ENCODE measurements at places on chromosomes 5 and 9.

DNA sequence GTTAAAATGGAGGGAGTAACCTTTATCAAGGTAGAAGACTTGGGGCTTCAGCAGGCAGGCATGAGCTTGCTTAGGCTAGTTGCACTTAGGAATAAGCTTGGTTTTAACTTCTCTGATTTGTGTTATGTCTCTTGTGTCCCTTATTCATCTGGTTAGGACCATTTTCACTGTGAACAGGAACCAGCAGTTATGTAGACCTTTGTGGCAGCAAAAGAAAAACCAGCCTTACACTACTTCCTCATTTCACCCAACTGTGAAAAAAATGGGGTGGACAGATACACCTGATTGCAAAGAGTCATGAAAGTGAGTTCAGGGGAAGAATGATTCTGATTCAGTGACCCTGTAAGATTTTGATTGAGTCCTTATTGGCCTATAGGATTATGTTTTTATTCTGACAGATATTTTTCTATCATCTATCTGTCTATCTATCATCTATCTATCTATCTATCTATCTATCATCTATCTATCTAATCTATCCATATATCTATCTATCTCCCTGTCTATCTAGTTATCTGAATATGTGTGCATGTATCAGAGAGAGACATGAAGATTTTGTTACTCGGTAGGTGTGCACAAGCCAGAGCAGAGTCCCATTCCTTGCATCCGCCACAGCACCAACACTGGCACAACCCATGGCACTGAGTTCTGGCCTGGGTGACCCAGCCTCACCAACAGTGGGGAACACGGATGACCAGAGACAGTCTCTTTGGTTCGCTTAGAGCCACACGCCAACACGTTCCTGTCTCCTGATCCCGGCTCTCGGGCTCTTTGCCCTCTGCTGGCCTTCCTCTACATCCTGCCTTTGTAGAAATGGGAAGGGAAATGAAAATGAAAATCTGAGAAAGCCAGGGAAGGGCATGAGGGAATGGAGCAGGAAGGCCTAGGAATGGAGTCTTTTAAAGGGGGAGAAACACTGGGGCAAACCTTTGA, 1.3 kb upstream of the ZNF366 start:
- no peak for DNase-seq

DNA sequence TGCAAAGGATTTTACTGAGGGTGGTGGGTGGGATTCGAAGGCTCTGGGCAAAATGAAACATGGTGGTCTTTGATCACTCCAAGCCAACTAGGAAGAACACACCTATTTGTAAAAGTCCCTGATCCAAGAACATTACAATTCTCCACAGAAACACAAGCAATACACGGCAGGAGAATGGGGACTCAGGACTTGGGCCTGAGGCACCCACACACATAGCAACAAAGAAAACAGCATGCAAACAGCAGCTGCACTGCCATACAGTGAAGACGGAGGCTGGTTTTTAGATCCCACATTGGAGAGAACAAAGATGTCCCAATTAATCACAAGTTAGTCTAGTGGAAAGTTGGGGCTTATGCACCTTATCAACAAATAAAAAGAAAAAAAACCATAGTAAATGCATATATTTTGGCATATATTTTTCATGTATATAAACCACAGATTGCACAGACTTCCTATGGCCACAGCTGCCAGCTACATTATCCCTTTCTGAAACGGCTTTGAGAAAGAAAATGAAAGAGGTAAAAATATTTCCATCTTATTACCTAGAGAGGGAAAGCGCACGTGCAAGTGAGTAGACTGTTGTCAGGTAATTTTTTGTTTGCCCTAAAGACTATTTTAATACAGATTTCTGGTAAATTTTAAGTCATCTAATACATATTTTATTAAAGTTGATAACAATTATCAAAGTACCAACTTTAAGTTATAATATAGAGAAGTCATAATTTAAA, 410.9 kb downstream of the BNC2 start:
- no peak for DNase-seq

- no peak for DNase-seq
Measured at GRCh38 chr9:84007662-84008061, 27.1 kb downstream of the RMI1 start.

GRCh38 chr9:19252174-19252884, 21.8 kb downstream of the DENND4C start:
- no peak for DNase-seq

GRCh38 chr5:14355391-14355790, 212.2 kb downstream of the TRIO start:
- no peak for DNase-seq

- no peak for DNase-seq
Measured at GRCh38 chr5:149325166-149325735, 20.0 kb upstream of the GRPEL2 start.

DNA sequence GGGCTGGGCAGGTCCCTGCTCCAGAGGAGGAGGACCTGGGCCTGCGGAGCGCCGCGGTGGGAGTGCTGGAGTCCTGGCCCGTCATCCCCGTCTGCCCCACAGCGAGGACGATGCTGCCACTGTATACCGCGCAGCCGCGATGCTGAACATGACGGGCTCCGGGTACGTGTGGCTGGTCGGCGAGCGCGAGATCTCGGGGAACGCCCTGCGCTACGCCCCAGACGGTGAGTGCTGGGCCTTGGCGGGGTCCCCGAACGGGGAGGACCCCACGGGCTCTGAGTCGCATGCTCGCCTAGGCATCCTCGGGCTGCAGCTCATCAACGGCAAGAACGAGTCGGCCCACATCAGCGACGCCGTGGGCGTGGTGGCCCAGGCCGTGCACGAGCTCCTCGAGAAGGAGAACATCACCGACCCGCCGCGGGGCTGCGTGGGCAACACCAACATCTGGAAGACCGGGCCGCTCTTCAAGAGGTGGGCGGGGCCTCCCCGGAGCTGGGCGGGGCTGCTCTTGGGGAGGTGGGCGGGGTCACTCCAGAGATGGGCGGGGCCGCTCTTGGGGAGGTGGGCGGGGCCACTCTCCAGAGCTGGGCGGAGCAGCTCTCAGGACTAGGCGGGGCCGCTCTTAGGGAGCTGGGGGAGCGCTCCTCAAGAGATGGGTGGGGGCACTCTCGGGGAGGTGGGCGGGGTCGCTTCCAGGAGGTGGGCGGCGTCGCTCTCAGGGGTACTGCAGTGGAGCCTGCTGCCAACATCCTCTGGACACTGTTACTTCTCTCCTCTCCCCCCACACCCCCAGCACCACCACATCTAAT, 13.1 kb downstream of the LRRC26 start:
- no peak for DNase-seq

- DNase-seq: no peak
Measured at GRCh38 chr9:120726484-120726883, 12.2 kb upstream of the MEGF9 start.
